Stimulated activated CD4-positive, alpha-beta T cell treated with anti-CD3 and anti-CD28 coated beads, TNF-alpha, amount 100 ng/mL, for 24 hours (primary cell): ENCODE measurements at places on chromosomes 11 and 22.

DNA sequence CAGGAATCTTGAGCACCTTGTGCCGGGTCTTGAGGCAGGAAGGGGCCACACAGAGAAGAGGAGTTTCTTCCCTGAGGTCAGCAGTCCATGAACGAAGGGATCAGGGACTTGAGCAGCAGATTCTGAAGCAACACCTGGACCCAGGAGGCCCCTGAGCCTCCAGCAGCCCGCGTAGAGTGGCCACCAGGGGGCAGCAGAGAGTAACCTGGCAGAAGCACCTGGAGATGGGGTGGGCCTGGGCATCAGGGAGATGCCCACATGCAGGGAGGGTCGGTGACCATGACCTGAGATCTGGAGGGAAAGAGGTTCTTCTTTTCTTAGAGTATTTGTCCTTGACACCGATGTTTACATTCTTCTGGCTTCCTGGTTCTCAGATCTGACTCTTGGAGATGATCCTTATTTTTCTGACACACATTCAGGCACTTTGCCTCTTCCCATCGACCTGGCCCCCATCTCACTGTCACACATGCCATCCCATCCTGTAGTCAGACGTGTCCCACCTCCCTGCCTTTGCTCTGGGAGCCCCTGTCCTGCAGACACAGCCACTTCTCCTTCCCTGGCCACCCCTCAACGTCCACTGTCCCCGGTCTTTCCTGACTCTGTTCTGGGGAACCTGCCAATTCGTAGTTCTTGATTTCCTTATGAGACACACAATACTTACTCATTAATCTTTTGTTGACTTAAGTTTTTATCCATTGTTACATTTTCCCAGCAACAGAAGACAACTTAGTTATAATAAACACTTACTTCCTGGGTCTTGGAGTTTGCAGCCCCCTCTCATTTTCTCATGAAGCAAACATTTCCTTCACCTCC, 66.5 kb downstream of the GGTLC2 start:
- DNase-seq = peak; percentile 71

- no peak for DNase-seq
These were observed 1.3 kb downstream of the MYH9 start for GRCh38 chr22:36386351-36386899.

DNA sequence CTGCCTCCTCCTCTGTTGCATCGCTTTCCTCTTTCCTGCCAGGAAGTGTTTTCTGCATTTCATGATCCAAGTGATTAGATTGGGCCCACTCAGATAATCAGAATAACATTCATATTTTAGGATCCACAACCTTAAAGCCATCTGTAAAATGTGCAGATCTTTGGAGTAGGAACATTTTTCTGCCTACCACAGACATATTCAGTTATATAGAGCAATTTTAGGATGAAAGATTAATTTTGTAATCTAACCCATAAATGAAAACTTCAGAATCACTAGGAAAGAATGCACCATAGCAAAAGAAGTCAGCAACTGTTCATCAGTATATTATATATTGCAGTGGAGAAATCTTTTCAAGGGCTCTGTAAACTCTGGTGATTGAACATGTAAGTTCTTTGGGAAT, 659.9 kb upstream of the LUZP2 start:
- no peak for DNase-seq

DNA sequence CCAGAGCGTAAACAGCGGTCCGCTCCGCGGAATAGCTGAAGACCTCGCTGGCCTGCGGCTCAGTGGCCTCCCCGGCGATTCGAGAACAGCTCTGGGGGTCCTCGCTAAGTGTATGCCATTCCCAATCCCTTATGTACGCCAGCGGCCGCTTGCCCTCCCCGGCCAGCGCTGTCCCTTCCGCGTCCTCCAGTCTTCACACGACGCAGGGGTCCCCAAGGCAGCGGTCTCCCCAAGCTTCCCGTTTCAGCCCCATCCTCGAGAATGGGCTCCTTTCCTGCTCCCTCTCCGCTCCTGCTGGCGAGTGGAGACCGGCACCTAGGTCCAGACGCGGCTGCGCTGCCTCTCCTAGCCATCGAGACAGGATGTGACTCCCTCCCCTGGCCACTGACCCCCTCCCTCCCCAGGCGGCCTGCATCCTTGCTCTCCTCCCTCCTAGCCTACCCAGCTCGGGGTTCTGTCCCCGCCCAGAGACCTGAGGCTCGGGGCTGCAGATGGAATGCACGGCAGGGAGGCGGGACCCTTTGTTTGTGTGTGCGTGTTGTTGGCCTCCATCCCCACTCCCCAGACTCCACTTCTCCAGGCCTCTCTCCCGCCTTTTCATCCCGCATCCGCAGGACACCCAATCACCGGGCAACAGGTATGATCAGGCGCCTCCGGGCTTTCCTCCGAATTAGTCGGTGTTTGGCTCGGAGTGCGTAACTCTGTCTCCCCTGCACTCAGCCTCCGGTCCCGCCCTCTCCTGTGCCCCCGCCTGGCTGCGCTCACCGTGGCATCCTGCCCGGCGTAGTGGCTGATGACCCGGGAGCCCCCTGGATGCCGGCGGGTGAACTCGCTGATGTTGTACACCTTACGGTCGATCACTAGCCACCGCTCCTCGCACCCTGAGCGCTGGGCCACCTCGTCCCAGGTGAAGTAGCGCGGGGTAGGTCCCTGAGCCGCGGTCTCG, 740 bp downstream of the FADS1 start:
- DNase-seq = no peak

DNA sequence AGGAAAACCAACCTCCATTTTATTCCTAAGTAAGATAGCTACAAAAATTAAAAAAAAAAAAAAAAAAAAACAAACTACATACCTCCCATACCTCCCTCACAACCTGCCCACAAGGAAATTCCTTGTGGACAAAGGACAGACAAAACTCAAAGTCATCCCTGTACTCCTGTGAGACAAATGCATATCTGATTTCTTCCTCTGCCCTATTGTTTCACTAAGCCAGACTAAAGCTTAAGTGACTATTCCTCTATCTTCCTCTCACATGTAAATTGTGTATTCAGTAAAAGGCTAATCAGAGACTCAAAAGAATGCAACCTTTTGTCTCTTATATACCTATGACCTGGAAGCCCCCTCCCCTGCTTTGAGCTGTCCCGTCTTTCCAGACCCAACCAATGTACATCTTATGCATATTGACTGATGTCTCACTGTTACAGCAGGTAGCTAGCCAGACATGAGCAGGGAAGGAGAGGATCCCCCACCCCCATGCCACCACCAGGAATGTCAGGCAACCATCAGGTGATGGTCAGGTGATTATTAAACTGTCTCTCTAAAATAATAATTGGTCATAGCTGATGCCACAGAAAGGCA, 289.4 kb downstream of the SBF2 start:
- DNase-seq = no peak

DNA sequence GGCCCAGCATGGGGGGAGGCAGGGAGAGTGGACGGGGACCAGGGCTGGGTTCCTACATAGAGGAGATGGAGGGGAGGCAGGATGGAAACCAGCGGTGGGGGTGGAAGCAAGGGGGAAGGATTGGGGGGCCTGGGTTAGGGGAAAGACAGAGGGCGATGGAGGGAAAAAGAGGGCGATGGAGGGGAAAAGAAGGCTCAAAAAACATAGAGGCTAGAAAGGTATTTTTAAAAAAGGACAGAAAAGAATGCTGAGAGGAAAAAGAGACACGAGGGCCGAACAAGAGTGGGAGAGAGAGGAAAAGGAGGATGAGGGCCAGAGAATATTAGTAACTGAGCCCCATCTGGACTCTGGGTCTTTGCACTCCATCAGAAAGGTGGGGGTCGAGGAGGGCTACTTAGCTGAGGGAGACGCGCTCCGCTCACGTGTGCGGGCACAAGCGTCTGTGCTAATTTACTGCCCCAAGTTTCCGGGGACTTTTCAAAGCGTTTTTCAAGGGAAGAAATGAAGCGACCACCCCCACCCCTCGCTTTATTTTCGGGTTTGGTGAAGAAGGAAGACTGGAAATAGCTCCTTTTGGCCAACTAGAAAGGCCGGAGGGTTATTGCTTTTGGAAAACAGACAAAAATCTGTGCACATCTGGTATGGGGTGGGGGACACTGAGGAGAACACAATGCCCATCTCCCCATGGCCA, 14.5 kb downstream of the PAX6 start:
- DNase-seq = no peak

- DNase-seq = no peak
These were observed 438.1 kb downstream of the SOX6 start for GRCh38 chr11:15918212-15918611.

- no peak for DNase-seq
These were observed 713.4 kb downstream of the OPCML start for GRCh38 chr11:132818951-132819350.

- no peak for DNase-seq
These were observed 340.1 kb downstream of the NTM start for GRCh38 chr11:131710511-131710910.

- DNase-seq = no peak
These were observed 17.9 kb upstream of the PDE3B start for GRCh38 chr11:14625586-14626205.

GRCh38 chr11:62025487-62026105, 58.2 kb upstream of the FTH1 start:
- DNase-seq = peak; percentile 41

DNA sequence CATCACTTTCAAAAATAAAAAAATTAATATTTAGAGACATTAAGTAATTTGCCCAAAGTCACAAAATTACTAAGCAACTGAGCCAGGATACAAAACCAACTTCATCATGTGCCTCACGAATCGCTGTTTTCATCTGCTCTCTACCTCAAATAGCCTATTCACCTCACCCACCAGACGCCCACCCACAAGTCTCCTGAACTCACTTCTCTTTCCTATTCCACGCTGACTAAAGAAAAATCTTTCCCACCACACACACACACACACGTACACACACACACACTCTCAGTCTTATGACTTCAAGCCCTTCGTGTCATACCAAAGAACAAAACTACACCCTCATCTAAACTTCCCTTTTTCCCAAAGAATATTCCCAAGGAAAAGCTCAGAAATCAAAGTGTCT, 2.2 kb downstream of the OR8B12 start:
- no peak for DNase-seq

GRCh38 chr11:19437760-19438159, 197.0 kb upstream of the E2F8 start:
- DNase-seq = no peak

- peak; percentile 47 for DNase-seq
These were observed 66.3 kb upstream of the PRDM11 start for GRCh38 chr11:45079943-45080719.

GRCh38 chr11:77147668-77148321, 19.7 kb downstream of the MYO7A start:
- no peak for DNase-seq

GRCh38 chr11:123143921-123144320, 51.1 kb downstream of the CLMP start:
- no peak for DNase-seq

- DNase-seq = no peak
These were observed 1052.7 kb upstream of the CNTN5 start for GRCh38 chr11:97968071-97968470.

GRCh38 chr11:110621826-110622225, 90.4 kb downstream of the ARHGAP20 start:
- no peak for DNase-seq

GRCh38 chr11:127859941-127860354, 727.4 kb downstream of the ETS1 start:
- DNase-seq = no peak

DNA sequence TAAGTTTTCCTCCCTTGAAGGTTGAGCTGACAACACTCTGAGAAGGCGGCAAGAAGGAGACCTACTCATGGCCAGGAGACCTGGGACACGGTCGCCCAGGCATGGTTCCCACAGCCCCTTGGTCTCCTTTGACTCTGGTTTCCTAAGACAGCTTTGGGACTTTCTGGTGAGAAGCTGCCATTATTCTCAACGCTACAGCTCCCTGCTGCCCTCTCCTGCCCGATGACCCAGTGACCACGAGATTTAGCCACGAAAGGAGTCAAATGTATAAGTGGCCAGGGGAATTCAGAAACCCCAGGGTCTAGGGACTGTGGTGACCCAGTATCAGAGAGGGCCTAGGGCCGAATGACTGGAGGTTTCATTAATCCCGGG, 699 bp upstream of the SDF2L1 start:
- DNase-seq = no peak

GRCh38 chr22:36032611-36033010, 4.0 kb upstream of the RBFOX2 start:
- DNase-seq = no peak

GRCh38 chr11:35111161-35112055, 27.6 kb upstream of the CD44 start:
- no peak for DNase-seq

GRCh38 chr11:1025410-1026162, 10.9 kb downstream of the MUC6 start:
- DNase-seq = no peak

- no peak for DNase-seq
These were observed 120.0 kb upstream of the BDNF start for GRCh38 chr11:27820249-27820648.

DNA sequence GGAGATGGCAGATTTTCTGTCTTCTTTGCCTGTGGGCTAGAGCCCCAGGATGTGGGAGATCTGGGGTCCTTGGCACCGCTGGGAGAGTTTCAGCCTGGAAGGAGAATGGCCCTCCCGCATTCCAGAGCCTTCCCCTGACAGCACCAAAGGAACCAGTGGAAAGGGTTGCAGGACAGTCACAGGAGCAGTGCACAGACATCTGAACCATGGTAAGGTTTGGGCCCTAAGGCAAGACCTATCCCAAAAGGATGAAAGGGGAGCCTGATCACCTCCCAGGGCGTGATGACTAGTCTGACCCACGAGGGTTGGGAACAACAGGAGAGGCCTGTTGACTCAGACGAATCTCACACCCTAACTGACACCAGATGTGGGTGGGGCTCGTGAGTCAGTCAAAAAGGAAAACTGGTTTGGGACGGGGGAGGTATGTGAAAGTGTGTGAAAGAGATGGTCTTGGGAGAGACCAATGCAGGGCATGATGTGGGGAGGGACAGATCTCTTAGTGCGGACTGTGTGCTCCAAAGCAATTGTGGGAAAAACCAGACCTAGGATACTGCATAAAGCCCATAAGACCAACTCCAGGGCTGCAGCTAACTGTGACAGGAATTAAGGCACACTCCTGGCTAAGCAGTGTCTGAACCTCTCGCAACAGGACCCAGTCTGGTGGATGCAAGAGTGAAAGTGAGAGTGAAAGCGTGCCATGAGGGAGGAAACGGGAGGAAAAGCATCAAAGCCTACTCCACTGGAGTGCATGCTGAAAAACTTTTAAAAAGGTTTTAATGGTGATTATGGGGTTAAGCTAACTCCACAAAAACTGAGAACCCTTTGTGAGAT, 39.1 kb upstream of the GLYAT start:
- DNase-seq = no peak

GRCh38 chr11:60993615-60994014, 22.1 kb downstream of the CD6 start:
- DNase-seq = no peak

DNA sequence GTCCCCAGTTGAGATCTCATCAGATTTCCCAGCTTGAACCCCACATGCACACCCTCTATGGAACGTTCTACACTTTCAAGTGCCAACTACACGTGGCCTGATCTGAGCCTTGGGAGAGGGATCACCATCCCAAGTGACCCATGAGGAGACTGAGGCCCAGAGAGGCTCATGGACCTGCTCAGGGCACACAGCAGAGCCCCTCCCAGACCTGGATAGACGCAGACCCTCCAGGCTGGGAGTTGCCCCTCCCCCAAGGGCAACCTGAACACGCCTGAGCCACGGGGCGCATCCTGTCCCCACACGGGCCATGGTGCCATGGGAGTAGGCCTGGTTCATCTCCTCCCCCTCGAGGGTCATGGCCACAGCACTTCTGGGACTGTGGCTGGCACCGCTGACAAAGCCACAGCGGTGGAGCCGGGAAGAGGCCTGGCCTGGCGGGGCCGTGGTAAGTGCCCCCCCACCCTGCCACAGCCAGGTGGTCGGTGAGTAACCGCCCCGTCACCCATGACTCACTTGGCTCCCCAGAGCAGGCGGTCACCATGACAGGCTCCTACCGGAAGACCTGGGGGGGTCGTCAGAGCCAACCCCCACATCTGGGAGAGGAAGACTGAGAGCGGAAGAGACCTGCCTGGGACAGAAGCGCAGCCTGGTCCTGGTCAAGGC, 8.1 kb downstream of the WNT7B start:
- DNase-seq = no peak
